ENCODE measurements at places on chromosomes 13 and 19. TPM values are rescaled to one million over a fixed set of nuclear protein-coding genes. Genes with fewer than 3 reads are reported as not detected.

CD70 gene
- 4.6 TPM for total RNA-seq

TYROBP gene
- total RNA-seq = not detected

LYPD5 gene
- total RNA-seq = not detected

CFAP97D2 gene
- not detected for total RNA-seq

ZSWIM4 gene
- total RNA-seq = 3.7 TPM

SIGLECL1 gene
- total RNA-seq = not detected

JSRP1 gene
- 0.89 TPM for total RNA-seq

CBLC gene
- total RNA-seq = 0.23 TPM

- no peak for DNase-seq
These were observed 68.1 kb upstream of the SLC10A2 start for GRCh38 chr13:103134271-103134670.

DNA sequence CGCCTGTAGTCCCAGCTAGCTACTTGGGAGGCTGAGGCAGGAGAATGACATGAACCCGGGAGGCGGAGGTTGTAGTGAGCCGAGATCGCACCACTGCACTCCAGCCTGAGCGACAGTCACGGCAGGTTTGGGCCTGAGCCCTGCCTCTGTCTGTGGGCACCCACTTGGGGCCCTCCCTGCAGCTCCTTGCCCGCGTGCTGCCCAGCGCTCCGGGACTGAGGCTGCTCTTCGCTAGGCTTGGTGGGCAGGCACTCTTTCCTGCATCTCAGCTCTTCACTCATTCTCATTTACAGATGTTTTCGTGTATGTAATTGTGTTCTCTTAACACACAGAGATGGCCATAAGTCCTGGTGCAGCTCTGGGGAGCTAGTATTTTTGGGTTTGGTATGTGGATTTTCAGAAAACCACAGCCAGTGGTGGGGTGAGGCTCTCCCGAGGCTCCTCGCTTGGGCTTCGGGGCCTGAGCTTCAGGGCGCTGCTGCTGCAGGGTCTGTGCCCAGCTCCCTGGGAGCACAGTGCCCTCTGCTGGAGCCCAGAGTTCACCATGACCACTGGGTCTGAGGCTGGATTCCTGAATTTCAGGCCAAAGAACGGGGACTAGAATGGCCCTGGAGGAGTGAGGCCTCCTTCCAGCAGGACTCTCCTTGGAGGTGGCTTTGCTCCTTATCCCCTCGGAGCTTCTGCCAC is 15.2 kb downstream of the UPF1 start:
- peak; percentile 60 for DNase-seq

- no peak for DNase-seq
These were observed 708 bp upstream of the ESD start for GRCh38 chr13:46797501-46798237.

GRCh38 chr19:48798937-48799336 is 11.9 kb downstream of the BCAT2 start:
- DNase-seq = no peak

- no peak for DNase-seq
These were observed 36.1 kb downstream of the ZNF787 start for GRCh38 chr19:56084835-56085536.

DNA sequence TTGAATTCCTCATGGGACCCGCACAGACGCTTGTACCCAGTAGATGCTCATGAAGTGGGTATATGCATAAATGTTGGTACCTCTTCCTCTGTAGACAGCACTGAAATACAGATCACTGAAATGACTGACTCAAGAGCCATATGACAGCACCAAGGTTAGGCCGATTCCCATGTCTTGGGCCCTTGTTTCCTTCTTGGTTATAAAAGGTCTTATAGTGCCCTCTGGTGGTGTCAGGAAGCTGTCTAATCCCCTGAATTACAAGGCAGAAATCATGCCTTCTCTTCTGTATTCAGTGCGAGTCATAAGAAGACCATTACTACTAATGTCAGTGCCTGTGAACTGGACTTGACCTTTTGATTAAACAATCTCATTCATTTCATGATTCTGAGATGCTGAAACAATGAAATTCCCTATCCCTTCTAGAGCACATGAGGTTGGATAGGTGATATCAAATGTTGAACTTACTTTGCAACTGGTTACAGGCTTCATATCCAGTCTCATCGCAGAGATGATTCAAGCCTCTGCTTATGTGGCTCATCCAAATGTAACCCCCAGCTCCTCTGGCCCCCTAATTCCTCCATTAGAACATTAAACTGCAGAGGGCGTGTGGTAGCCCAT is 59.7 kb downstream of the SPATA13 start:
- peak; percentile 35 for DNase-seq

DNA sequence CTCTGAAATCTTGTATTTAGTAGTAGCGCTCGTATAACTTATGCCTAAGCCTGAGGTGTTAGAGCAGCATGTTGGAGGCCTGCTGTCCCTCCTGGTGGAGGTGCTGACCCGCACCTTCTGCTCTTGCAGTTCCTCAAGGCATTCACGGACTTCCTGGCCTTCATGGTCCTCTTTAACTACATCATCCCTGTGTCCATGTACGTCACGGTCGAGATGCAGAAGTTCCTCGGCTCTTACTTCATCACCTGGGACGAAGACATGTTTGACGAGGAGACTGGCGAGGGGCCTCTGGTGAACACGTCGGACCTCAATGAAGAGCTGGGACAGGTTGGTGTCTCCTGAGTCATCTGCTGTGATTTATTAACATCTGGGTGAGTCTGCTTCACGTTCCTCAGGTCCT is 136.7 kb downstream of the ATP11A start:
- no peak for DNase-seq

- no peak for DNase-seq
These were observed 402 bp upstream of the DYRK1B start for GRCh38 chr19:39834287-39834841.

GRCh38 chr19:46000491-46001246 is 5.4 kb downstream of the CCDC61 start:
- peak; percentile 77 for DNase-seq

DNA sequence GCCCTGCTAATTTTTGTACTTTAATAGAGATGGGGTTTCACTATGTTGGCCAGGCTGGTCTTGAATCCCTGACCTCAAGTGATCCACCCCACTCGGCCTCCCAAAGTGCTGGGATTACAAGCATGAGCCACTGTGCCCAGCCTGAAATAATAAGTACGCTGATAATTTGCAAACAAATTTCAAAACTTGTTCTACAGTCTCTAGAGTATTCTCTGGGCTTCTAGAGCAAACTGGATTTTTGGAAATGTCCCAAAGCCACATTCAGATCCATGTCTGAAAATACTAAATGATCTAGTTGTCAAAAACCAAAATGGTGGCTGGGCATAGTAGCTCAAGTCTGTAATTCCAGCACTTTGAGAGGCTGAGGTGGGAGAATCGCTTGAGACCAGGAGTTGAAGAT is 39.9 kb upstream of the PSPC1 start:
- DNase-seq = no peak

DNA sequence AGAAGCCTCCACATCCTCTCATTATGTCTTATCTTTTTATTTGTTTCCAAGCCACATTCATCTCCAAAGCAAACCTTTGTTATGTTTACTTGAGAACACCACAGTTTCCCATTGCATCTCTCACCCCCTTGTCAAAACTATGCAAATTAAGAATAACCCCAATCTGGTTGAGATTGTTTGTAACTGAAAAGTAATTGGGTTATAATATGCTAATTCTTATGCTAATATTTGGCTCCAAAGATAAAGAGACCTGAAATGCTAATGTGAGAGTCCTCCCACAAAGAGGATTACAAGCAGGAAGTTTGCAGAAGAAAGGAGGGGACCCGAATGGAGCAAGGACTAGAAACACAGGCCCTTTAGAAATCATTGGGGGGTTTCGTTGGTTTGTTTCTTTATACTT is 92.9 kb upstream of the UBL3 start:
- DNase-seq = no peak

DNA sequence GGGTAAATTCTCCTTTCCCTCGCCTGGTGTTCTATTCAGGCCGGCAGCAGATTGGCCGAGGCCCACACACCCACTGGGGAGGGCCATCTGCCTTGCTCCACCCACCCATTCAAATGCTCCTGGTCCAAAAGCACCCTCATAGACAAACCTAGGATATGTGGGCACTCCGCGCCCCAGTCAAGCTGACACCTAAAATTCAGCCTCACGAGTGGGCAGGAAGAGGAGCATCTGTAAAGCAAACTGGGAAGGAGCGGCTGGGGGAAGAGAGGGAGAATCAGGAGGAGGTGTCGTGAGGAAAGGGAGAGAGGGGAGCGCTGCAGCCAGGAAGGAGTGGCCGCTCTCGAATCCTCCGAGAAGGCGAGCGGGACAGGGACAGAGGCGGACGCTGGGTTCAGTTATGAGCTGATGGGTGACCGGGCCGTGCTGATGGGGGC is 136.9 kb downstream of the USP12 start:
- DNase-seq = no peak

GRCh38 chr13:99379856-99380801 is 72.9 kb upstream of the GPR183 start:
- no peak for DNase-seq

DNA sequence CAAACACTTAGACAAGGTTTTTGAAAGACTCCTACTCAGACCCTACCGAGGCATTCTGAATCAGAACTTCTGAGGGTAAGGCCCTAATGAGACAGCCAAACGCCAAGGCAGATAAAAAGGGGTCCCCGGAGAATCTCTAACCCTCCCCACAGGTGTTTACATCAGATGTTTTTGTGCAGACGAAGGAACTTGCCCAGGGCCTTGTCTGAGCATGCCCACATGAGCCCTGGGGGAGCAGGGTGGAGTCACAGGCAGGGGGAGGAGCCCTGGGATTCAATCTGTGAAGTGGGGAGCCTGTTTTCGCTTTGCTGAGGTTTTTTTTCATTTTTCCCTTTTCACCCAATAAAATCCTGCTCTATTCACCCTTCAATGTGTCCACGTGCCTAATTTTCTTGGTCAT is 61.6 kb upstream of the MED4 start:
- DNase-seq = peak; percentile 66

- no peak for DNase-seq
These were observed 77.8 kb downstream of the ITGBL1 start for GRCh38 chr13:101530293-101530692.

DNA sequence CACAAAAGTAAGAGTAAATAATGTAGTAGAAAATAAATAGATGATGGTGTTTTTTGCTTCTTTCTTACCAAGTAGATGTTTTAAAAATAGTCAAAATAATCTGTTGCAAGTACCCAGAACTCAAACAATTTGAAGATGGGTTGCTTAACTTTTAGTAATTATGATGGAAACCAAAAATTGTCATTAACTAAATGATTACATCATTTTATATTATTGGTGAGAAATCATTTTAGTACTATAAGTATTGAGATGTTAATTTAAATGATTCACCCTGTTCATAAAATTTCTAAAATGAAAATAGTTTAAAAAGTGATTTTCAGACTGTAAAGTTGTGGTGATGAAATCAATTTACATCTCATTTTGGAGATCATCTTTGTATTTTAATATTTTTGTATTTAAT is 404.5 kb downstream of the GPC5 start:
- DNase-seq = no peak

DNA sequence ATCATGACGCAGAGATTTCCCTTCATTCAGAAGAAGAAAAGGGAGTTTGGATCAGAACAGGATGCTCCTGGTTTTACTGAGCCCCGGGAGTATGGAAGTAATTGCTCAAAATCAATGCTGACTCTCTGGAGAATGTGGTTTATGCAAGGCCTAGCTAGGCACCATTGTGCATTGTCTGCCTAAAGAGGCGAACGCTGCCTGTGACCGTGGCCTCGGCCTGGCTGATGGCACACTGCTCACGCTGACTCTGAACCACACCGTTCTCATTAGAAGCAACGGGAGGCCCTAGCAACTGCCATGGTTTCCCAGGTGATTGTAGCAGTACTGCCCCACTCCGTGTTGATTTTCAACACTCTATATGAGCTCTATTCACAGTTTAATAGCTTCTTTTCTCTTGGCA is 41.7 kb upstream of the UBL3 start:
- no peak for DNase-seq
